ENCODE measurements at places on chromosomes 13 and 19.

DNA sequence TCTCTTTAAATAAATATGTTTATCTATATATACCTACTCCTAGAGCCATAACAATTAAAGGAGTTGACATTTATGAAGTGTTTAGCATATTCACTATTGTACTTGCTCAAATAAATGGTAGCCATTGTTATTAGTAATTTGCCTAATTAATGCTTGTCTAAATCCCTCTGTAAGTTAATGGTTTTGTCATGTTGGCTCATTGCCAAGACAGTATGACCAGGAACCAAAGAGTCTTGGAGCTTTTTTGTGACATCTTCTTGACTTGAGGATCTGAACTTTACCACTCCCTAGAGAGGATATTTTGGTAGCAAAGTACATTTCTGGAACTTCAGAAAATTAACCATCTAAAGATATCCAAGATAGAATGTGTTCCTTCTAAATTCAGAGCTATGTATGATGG, 15.5 kb downstream of the FRY start:
- no peak for DNase-seq

- no peak for DNase-seq
Observed at GRCh38 chr13:74892096-74892495, 589.9 kb downstream of the TBC1D4 start.

GRCh38 chr19:35592226-35592625, 6.3 kb downstream of the PMIS2 start:
- DNase-seq: peak; percentile 8

DNA sequence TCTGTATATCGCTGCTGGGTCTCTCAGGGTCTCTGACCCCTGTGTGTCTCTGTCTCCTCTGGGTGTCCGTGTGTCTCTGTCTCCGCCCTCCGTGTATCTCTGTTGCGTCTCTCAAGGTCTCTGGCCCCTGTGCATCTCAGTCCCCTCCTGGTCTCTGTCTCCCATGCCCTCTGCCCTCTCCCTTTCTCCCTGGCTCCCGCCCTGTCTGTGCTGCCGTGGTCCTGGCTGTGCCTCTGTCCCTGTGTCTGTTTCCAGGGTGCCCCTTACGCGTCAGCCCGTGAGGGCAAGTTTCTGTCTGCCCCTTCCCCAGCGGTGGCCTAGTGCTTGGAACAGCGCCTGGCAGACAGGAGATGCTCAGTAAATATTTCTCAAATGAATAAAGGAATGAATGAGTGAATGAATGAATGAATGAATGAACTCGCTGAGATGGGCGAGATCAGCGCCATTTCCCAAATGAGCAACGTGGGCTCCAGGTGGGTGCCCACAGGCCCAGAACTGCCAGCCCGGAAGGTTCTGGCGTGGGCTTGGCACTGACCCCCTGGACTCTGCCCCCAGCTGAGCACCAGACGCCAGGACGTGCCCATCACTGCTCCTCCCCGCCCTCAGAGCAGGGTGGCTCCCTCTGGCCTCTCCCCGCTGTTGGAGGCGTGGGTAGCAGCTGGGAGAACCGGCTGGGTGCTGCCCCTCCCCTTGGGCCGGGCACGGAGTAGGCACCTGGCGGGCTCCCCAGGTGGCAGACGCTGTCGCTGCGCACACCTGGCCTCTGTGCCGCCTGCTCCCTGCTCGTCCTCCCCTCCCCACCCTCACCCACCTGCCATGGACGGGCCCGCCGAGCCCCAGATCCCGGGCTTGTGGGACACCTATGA, at the start of gene SULT2B1:
TSS of gene SULT2B1 (plus strand) at position 736 of the 866 bp plus-strand sequence. CDS start at position 817, 81 bp downstream.
- no peak for DNase-seq

DNA sequence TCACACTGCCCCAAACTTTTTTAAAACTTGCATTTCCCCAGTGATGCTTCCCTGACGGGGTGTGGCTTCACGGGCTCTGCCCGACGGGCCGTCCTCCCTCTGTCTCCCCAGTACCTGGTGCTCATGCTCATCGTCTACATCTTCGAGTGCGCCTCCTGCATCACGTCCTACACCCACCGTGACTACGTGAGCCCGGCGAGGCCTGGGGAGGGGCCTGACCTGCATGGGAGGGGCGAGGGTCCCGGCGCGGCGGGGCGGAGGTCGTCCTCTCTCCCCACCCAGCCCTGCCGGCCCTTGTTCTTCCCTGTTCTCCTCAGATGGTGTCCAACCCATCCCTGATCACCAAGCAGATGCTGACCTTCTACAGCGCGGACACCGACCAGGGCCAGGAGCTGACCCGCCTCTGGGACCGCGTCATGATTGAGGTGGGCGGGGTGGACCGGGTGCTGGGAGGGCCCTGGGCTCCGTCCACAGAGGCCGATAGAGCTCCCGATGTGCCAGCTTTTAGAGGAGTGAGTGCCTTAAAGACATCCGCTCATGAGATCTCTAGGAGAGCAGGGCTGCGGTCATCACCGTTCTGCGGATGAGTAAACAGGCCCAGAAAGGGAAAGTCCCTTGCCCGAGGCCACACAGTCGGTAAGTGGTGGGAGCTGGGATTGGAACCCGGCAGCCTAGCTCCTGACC, 6.9 kb downstream of the UPK1A start:
- no peak for DNase-seq

DNA sequence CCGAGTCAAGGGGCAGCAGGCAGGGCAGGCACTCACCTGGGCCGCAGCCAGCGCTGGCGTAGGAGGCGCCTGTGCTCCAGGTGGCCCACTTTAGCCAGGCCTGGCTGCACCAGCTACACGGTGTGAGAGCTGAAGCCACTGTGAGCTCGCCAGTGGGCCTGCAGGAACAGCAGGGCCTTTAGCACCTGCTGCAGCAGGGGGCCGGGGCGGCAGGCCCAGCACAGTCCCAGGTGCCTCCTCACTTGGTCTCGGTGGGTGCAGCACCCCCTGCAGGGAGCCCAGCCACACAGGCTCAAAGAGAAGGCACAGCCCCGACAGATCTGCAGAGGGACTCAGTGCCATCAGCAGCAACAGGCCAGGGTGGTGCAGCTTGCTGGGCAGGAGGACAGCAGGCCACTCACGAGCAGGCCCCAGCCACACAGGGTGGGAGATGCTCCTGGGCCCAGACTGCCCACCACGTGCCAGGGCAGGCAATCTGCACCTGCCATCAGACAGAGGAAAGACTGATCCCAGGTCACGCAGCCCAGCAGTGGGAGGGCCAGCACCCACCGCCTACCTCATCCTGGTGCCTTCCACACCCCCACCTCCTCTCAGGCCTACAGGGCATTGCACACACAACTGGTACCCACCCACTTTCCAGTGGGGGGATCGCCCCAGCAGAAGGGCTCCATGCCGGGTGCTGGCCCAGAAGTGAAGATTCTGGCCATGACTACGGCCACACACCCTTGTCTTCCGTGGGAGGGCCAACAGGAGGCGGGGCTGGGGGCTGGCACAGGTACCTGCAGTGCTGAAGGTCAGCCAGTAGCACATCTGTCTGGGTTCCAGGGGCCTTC, 15.8 kb downstream of the ARHGAP33 start:
- no peak for DNase-seq

DNA sequence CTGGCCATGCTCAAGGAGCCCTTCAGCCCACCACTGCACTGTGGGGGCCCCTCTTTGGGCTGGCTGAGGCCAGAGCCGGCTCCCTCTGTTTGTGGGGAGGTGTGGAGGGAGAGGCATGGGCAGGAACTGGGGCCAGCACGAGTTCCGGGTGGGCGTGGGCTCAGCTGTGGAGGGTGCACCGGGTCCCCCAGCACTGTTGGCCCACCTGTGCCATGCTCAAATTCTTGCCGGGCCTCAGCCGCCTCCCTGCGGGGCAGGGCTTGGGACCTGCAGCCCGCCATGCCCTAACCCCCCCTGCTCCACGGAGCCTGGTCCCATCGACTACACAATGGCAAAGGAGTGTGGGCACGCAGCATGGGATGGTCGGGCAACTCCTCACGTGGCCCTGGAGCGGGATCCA, 38.8 kb upstream of the TNFRSF19 start:
- DNase-seq: no peak

- DNase-seq: no peak
Observed at GRCh38 chr13:29496241-29496712, 99.2 kb downstream of the SLC7A1 start.

- DNase-seq: no peak
Observed at GRCh38 chr19:1107661-1108261, 4.0 kb downstream of the GPX4 start.

- DNase-seq: no peak
Observed at GRCh38 chr13:114105521-114106225, 26.8 kb downstream of the RASA3 start.

GRCh38 chr19:8616861-8617260, 6.3 kb upstream of the ADAMTS10 start:
- no peak for DNase-seq

- DNase-seq: no peak
Observed at GRCh38 chr13:102779436-102780159, 6.0 kb upstream of the TEX30 start.

DNA sequence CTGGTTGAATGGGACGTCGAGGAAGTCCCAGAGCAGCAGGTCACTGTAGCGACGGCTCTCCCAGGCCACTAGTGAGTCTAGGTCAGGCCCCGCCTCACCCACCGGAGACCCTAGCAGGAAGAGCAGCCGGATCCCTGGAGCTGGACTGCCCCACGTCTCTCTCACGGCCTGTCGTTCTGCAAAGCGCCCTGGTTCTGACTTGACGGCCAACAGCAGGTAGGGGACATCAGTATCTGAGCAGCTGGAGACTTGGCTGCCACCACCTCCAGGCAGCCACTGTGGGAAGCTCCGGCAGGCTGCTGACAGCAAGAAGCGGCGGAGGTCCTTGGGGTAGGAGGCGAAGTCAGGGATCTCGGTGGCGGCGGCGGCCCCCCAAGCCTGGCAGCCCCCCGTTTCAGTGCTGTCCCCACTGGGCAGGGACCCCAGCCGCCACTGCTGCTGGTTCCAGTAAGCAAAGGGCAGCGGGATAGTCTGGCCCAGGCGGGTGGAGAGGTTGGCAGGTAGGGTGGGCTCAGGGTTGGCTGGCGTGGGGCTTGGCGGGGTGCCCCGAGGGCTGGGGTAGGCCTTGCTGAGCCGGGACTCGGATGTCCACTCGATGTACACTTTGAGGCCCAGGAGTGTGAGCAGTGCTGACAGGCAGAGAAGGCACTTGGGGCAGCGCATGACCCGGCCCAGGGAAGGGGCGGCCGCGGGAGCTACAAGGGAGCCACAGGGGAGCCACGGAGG, 895 bp downstream of the B3GNT8 start:
- no peak for DNase-seq

DNA sequence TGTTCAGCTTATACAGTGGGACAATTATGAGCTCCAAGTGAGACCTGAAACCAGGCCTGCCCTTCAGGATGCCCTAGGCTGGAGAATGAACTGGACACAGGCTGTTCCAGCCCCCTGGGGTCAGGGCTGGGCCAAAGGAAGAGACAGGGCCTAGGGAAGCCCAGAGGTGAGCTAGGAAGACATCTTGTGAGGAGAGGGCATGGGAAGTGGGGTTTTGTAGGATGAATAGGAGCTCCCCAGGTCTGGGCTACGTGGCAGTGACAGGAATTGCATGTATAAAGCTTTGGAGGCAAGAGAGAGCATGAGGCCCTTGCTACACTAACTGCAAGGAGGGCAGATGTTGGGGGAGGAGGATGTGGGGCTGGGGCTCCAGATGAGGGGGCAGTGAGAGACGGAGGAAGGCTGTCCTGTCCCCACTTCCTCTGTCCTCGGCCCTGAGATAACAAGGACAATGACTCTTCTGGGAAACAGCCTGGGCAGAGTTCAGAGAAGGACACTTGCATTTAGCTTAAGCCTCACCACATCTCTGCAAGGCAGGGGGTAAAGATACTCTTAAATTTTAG, 1.5 kb upstream of the TBXA2R start:
- no peak for DNase-seq

- DNase-seq: no peak
Observed at GRCh38 chr13:97445522-97446187, 11.7 kb downstream of the RAP2A start.

DNA sequence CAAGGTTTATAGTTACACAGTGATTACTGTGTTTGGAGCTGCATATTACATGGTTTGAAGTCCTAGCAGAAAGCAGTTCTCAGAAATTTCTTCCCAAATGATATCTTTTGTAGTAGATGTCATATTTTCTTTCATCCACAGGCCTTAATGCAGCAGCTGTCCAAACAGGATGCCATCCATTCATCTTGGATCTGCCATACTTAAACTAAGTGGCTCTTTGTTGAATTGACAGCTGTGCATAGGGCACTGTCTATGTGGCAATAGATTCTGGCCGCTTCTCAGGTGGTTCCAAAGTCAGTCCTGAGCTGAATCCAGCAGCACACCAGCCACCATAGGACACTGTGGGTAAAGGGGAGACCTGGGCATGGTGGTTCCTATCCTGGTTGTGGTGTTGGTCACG, 41.6 kb upstream of the SPRY2 start:
- DNase-seq: no peak

DNA sequence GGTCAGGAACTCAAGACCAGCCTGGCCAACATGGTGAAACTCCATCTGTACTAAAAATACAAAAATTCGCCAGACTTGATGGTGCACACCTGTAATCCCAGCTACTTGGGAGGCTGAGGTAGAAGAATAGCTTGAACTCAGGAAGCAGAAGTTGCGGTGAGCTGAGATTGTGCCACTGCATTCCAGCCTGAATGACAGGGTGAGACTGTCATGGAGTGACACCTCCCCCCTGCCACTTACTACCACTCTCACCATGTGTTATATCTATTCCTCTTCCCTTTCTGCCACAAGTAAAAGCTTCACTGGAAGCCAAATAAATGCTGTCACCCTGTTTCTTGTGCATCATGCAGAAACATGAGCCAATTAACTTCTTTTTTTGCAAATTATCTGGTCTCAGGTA, 10.6 kb upstream of the CEACAM4 start:
- DNase-seq: no peak
